ENCODE measurements at places on chromosomes 7 and 10.

DNA sequence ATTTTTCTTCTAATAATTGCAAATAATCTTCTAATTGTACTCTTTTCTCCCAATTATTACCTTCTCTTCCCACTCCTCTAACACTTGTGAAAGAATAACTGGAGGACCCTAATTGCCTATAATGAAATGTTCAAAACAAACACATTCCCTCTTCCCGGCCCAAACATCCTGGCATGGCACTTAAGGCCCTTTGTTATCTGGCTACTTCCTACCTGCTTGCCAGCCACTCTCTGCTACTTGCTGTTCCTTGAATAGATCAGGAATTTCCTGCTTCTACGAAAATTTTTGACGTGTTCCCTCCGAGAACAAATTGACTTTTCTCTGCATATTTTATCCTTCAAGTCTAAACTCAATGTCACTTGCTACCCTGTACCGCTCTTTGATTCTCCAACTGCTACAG is 56.1 kb upstream of the NOBOX start:
- DNase-seq: no peak

GRCh38 chr10:124254490-124254889 is 161.1 kb upstream of the CHST15 start:
- DNase-seq: no peak

GRCh38 chr7:4071370-4072058 is 610.6 kb upstream of the FOXK1 start:
- no peak for DNase-seq

DNA sequence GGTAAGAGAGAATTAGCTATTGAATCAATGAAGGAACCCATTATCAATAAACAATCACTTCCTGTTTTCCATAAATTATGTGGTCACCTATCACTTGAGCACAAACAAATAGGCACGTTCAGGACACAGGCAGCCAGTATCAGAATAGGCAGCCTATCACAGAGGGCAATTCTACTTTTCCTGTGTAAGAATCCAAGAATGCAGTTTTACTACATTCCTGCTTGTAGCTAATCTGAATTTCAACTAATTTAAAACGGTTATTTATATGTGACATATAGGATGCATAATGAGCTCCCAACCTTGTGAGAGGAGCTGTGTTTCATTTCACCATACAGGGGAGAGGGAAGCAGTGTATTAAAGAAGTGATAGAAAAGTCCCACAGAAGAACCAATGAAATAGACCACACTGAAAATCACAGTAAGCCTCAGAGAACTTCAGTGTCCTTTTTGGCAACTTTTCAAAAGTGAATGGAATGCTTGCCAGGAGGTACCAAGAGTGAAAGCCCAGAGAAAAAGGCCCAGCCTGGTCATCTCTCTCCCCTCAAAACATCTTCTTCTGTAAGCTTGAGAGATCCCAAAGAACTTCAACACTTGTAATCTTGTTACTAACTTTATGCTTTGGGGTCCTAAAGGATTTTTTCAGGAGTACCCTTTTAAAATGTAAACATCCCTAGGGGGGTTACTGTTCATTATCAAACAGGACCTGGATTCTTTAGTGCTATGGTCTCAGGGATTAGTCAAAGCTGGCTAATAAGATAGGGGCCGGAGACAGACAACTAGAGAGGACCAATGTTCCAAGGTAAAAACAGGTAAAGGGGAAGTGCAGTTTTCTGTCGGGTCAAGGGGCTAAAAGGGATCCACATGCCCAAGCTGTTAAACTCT is 1.3 kb downstream of the IMMP2L start:
- DNase-seq: no peak

- no peak for DNase-seq
Measured at GRCh38 chr10:75682649-75683557, 251.5 kb downstream of the LRMDA start.

- no peak for DNase-seq
Measured at GRCh38 chr7:150942001-150942590, 36.0 kb downstream of the KCNH2 start.

DNA sequence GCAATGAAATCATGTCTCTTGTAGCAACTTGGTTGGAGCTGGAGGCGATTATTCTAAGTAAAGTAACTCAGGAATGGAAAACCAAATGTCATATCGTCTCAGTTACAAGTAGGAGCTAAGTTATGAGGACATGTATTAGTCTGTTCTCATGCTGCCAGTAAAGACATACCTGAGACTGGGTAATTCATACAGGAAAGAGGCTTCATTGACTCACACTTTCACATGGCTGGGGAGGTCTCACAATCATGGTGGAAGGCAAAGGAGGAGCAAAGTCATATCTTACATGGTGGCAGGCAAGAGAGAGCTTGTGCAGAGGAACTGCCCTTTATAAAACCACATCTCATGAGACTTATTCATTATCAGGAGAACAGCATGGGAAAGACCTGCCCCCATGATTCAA is 370.1 kb upstream of the PRKCQ start:
- DNase-seq: no peak

DNA sequence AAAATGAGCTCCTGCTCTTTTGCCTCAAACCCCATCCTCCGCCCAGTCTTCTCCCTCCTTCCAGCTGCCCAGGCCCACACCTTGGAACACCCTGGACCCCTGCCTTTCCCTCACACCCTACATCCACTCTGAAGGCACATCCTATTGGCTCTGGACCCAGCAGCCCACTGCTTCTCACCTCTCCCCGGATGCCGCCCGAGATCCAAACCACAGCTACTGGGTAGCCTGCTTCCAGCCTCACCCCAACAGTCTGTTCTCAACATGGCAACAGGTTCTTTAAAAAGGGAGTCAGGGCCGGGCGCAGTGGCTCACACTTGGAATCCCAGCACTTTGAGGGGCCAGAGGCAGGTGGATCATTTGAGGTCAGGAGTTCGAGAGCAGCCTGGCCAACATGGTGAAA is 9.5 kb upstream of the SMARCD3 start:
- no peak for DNase-seq

DNA sequence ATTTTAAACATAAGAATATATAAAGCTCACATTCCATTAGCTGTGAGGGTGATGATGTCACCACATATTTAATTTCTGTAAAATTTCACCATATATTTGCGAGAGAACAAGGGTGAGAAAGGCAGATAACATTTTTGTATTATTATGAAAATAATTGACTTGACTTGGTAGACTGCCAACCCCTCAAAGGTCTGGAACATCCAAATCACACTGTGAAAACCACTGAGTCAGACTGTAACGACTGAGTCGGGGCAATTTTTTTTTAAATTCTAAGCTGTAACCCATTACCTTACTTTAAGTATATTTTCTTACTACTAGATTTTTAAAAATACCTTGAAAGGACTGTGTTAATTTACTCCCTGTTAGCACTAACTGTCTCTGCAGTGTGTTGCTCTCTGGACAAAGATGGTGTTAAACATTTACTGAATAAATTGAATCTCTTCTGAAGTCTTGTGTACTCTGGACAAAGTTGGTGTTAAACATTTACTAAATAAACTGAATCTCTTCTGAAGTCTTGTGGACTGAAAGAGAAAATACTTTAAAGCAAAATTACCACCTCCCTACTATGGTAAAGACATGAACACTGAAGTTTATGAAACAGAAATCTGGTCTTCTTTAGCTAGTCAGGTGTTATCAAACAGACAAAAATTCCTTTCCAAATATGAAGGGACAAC is 14.1 kb downstream of the PDZD8 start:
- no peak for DNase-seq

DNA sequence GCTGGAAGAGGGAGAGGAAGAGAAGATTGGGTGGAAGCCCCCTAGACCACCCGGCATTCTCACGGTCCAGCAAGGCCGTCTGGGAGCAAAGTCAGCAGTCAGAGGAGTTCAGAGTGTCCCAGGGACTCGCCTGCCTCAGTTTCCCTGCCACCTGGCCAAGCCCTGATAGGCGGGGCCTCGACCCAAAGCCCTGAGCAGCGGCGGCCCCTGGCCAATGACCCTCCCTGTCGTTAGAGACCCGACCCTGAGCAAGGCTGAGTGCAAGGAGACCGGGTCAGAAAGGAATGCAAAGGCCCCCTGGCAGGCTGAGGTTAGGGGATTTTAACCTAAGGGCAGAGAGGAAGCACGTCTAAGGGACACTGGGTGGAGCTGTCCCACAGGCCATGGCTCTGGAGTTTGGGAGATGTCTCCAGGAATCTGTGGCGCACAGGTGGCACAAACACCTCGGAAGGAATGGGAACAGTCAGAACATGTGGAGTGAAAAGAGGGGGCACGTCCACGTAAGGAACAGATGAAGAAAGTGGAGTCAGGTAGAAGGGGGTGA is 196.8 kb upstream of the PDE1C start:
- DNase-seq: no peak

- DNase-seq: no peak
Measured at GRCh38 chr7:144723301-144723700, 112.6 kb downstream of the TPK1 start.

DNA sequence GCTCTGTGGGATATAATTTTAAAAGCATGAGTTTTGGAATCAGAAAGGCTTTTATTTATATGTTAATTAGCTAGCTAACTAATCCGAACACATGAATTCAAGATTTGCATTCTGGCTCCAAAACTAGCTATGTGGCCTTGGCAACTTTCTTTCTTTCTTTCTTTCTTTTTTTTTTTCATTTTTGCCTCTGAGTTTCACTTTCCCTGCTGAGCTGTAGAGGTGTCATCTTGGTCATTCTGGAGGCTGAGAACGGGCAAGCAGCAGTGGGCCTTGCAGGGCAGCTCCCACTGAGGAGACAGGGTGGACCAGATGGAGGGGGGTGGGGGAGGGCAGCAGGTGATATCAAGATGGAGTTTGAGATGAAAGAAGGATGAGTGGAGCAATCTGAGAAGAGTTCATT is 24.8 kb upstream of the SFMBT2 start:
- DNase-seq: no peak

GRCh38 chr10:8168836-8169235 is 114.3 kb downstream of the GATA3 start:
- DNase-seq: no peak

GRCh38 chr7:41599760-41600159 is 103.1 kb downstream of the INHBA start:
- DNase-seq: no peak

GRCh38 chr10:60185421-60185820 is 204.3 kb downstream of the ANK3 start:
- no peak for DNase-seq

DNA sequence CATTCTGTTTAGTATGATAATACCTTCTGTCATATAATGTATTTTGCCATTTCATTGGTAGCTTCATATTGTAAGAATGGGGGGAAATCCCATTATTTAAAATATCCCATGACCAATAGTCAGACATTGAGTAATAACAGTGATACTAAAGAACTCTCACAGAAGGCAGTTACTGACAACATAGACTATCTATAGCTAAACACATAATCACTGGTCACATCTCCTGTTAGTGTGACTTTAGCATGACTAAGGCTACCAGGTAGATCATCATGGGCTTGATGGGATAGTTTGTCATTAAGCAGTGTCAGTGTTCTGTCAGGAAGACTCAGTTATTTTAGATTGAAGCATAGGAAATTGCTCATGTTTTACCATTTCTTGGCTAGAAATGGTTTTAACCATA is 16.4 kb downstream of the OPN1SW start:
- DNase-seq: no peak

DNA sequence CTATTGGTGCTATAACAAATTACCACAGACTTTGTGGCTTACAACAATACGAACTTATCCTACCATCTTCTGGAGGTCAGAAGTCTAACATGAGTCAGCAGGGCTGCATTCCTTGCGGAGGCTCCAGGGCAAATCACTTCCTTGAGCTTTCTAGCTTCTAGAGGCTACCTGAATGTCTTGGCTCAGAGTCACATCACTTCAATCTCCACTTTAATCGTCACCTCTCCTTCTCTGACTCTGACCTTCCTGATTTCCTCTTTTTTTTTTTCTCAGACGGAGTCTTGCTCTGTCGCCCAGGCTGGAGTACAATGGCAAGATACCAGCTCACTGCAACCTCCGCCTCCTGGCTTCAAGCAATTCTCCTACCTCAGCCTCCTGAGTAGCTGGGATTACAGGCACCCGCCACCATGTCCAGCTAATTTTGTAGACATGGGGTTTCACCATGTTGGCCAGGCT is 44.6 kb upstream of the ANAPC16 start:
- DNase-seq: no peak

DNA sequence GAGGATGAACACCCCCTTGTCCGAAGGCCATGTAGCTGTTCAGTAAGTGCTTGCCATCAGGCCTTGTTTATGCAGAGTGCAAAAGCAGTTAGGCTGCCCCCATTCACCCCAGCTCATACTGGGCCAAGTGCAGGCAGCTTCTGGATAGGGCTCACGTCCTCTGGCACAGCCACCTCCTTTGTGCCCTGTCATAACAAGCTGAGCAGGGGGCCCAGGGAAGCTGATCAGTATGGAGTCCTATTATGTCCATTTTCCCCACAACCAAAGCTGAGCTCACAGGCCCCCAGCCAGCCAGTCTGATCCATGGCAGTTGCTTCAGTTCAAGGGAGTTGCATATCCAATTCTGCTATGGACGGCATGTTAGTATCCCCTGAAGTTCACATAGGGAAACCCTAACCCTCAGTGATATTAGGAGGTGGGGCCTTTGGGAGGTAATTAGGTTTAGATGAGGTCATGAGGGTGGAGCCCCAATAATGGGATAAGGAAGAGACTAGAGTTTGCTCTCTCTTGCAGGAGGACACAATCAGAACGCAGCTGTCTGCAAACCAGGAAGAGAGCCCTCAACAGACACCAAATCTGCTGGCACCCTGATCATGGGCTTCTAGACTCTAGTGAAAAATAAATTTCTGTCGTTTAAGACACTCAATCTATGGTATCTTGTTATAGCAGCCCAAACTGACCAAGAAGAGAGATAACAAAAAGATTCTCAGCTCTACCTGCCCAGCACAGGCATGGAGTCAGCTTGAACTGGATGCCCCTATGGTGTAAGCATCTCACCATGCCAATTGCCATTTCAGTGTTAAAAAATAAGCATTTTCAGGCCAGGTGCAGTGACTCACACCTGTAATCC is 155.9 kb downstream of the FGFR2 start:
- DNase-seq: no peak

GRCh38 chr10:80167471-80168161 is 35.1 kb downstream of the PLAC9 start:
- no peak for DNase-seq

DNA sequence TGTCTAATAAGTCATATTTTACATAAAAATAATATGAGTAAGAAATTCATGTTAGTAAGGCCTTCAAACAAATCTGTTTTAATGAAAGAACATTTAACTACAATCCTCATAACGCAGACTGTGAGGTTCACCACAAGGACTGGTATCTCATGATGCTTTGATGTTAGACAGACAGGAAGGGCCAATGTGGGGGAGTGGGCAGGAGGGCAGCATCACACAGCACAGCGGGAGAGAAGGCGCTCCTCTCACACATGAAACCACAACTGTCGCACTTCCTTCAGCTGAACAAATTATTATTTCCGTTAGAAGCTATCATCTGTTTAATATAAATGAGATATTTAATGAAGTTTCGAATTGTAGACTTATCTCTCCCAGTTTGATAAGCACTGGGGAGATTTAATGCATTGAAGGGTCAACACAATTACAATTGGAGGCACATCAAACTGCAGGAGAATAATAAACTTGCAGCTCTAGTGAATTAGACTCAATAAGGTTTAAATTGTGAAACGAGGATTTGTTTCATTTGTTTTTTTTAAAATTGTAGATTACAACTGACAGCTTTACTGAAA is 466.1 kb downstream of the PARD3 start:
- no peak for DNase-seq

Data from caudate nucleus (tissue), 63 donors.